Effector CD4-positive, alpha-beta T cell (primary cell): ENCODE measurements at places on chromosomes 13 and 19.

DNA sequence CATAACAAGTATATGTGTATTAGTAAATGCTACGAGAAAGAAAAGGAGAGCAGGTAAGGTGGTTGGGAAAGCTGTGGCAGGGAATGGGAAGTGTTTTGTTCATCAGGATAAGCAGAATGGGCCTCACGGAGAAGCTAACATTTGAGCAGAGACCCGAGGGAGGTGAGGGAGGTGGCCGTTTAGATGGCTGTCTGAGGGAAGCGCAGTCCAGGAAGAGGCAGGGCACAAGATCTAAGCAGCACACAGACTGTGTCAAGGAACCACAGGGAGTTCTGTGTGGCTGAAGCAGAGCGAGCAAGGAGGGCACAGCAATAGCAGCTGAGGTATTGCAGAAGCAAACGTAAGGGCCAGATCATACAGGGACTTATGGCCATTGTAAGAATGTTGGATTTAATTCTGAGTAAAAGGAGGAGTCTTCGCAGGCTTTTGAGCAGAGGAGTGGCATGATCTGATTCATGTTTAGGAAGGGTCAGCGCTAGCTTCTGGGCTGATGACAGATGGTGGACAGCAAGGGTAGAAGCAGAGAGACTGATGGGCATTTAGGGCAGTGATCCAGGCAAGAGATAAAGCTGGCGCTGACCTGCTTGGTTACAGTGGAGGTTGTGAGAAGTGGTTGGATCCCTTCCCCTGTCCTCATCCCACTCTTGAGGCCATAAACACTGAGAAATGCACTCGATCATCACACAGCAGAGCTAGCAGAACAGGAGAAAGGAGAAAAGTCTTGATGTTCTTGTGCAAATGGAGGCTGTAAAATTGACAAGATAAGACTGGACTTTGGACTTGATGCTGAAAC lies 199.9 kb downstream of the LACC1 start:
- no peak for DNase-seq

DNA sequence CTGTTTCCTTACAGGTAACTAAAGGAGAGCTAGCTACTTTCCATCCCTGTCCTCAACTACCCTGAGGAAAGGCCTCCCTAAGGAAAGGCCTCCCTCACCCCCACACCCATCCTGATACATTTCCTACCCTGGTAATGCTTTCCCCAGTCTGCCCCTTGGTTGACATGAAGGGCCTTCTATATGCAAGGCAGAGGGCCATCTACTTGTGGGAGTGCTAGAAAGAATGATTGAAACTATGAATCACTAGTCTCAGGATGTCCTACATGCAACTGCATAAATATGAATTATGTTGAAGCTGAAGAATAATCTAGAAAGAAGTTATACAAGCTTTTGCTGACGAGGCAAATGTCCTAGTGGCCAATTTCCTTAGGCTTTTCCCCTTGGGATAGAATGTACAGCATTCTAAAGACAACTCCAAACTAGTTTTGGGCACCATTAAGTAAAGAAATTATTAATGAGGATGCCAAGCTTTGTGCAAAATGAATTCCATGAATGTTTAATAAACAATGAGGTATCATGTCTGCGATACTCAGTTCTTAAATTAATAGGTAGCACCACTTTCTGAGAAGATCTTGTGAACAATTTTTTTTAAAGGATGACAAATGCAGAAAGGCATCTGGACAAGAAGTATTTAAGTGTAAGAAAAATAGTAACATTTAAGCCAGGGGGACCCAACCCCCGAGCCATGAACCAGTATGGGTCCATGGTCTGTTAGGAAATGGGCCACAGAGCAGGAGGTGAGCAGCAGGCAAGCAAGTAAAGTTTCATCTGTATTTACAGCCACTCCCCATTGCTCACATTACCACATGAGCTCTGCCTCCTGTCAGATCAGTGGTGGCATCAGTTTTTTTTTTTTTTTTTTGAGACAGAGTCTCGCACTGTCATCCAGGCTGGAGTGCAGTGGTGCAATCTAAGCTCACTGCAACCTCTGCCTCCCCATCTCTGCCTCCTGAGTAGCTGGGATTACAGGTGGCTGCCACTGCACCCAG lies 223.0 kb downstream of the LHFPL6 start:
- no peak for DNase-seq

DNA sequence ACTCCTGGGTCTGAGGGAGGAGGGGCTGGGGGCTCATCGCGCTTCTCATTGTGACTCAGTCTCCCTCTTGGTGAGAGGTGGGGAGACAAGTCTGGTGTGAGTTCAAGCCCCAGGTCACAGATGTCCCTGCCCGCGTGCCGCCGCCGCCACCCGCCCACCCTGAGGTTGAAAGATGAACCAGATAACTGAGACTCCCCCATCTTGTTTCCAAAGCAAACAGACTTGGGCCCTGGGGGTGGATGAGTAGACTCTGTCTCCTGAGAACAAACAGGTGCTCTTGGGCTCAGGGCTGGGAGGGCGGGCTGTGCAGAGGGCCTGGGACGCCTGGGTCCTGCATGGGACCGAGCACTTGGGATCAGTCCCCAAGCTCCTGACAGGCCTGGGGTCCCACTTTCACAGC lies 567 bp downstream of the SBK2 start:
- no peak for DNase-seq

GRCh38 chr19:33450689-33451088 lies 70.9 kb downstream of the PEPD start:
- no peak for DNase-seq

- no peak for DNase-seq
Observed at GRCh38 chr13:48828962-48829411, 146.7 kb upstream of the FNDC3A start.

DNA sequence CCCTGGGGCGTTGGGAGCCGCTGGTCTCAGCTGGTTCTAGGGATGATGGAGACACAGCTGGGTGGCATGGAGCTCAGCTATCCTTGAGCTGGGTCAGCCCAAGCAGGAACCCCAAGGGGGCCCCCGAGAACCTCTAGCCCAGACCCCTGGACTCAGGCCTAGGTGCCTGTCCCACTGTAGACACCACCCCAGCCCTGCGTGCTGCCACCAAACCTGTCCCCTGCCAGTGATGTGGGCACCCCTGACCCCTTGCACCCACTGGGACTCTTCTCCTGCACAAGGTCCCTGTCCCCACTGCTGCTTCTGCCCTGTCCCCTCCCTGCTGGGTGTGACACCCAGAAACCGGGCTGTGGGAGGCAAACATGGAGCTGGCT lies 26.8 kb downstream of the CEBPA start:
- no peak for DNase-seq
